ENCODE measurements at places on chromosomes 7 and 10.

- no peak for DNase-seq
Observed at GRCh38 chr7:47540053-47540386, 41.9 kb downstream of the TNS3 start.

- DNase-seq: no peak
Observed at GRCh38 chr10:132370426-132371340, 26.3 kb upstream of the PWWP2B start.

- DNase-seq: no peak
Observed at GRCh38 chr10:100565206-100565985, 29.7 kb downstream of the HIF1AN start.

DNA sequence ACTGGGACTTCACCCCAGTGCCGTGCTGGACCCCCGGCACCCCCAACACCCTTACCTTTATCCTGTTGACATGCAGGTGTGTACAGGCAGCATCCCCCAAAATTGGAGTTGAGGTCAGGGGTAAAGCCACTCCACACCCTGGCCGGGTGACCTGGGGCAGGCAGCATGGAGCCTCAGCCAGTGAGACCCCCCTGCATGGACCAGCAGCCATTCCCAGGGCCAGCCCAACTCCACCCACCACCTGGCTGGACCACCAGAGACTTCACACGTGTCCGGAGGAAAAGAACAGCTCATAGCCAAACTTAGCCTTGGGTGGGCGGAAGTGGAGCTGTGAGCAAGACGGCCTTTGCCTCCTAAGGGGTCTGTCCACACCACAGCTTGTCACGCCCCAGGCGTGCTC lies 413.0 kb upstream of the FOXK1 start:
- no peak for DNase-seq

DNA sequence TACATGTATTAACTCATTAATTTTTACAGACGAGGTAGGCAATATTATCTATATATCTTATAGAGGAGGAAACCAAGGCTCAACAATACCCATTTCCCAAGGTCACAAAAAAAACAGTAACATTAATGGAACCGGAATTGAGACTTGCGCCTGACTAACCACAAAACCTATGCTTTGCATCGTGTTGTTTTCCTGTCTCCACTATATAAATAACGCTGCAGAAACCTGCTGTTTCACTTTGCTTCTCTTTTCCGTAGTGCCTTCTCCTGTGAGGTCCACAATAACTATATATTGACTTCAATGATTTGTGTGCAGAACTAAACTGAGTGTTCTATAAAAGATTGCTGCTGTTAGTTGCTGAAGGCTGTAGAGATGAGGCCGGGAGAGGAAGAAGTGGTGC lies 97.7 kb upstream of the RPA3 start:
- no peak for DNase-seq

DNA sequence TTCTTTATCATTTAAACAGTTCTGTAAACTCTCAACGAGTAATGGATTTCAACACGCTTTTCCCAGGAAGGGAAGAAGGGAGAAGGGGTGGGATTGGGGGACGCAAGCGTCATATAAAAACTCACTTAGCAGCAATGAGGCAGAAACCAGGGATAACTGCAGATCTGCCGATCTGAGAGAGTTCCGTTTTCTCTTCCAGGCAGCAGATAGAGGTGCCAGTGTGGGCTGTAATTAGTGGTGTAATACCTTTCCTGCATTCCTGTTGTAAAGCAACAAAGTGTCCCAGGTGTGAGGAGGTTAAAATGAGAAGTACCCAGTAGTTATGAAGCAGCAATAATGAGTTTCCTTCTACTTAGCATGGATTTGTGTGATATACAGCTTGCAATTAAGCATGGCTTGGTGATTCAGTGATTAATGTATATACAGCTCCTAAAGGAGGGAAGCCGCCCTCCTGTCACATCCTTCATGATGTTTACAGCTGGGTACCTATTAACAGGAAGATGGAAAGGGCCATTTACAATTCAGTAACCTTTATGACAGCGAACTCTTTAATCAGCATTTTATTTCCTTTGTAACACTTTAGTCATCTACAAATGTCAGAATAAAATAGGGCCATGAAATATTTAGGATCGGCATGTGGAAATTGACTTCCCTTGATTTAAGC lies 271.9 kb downstream of the LRMDA start:
- DNase-seq: no peak

DNA sequence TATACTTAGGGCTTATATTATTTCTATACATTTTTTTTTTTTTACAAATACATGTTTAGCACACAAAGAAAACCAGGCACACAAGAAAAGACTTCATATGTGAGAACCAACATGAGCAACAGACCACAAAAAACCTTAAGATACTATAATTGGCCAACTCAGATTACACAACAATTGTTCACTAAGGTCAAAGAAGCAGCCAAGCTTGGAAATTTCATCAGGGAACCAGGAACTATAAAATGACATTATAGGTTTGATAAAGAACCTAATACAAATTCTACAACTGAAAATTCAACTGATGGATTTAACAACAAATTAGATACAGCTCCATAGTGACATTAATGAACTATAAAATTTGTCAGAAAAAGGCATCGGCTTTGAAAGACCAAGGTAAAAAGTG lies 4.4 kb upstream of the LUC7L2 start:
- no peak for DNase-seq

Measured in kidney glomerular epithelial cell (primary cell).